ENCODE measurements at places on chromosomes 4 and X.

DNA sequence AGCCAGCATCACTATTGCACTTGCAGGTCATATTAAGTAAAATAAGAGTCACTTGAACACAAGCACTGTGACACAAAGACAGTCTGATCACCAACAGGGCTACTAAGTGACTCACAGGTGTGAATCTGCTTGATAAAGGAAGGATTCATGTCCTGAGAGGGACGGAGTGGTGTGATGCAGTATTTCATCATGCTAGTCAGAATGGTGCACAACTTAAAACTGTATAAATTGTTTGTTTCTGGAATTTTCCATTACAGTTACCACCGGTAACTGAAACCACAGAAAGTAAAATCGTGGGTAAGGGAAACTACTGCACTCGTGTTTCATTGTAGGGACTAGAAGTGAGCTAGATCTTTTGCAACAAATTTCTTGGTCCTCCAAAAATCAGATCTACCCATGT lies 109.7 kb downstream of the ELOVL6 start:
- no peak for DNase-seq

DNA sequence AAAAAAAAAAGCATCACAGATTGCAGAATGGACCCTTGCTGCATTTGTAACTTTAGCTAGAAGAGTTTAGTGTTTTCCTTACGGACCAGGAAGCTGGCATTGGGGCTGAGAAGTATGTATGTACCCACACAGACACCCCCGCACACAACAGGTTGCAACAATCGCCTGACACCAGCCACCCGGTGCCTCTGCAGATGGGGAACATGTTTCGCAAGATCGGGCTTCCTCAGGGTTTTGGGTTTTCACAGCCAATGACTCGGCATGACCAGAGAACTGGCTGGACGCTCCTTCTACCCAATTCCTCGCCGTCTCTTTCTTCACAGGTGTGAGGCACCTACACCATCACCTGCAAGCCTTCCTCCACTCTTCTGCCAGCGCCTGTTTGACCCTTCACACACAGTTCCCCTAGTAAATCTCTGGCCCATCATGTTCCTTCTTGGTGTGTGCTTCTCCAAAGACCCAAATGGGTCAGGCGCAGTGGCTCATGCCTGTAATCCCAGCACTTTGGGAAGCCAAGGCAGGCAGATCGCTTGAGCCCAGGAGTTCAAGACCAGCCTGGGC lies 70.4 kb downstream of the DHRSX start:
- DNase-seq = no peak

GRCh38 chr4:165698272-165698671 lies 174.8 kb upstream of the TLL1 start:
- no peak for DNase-seq

GRCh38 chrX:9829308-9830267 lies 43.4 kb downstream of the SHROOM2 start:
- DNase-seq = no peak

GRCh38 chrX:133574716-133575115 lies 159.4 kb upstream of the GPC4 start:
- DNase-seq = no peak

GRCh38 chrX:56366901-56367300 lies 134.7 kb downstream of the KLF8 start:
- no peak for DNase-seq

DNA sequence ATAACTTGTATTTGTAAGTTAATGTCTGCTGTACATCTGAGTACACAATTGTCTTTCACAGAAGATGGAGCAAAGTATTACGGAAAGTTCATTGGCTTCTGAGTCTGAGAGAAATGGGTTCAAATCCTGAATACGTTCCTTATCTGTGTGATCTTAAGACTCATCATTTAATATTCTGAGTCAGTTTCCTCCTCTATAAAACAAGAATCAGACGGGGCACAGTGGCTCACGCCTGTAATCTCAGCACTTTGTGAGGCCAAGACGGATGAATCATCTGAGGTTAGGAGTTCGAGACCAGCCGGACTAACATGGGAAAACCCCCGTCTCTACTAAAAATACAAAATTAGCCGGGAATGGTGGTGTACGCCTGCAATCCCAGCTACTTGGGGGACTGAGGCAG lies 57.8 kb downstream of the APBB2 start:
- no peak for DNase-seq

DNA sequence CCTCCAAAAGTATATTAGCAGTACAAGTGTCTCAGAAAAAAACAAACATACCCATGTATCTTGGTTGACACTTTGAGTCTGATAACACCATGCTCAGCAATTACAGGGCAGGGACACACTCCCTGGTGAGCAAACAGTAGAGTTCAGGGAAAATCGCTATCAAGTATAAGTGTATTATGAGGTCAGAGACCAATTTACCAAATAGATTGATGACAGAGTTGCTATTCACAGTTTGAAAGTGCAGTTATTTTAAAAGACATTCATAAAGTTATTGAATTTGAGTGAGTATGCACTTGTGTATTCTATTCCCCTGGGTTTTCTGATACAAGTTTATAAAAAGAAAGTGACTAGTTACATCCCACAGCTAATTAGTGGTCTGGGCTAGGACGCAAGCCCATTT lies 10.2 kb upstream of the LONRF3 start:
- DNase-seq = no peak

- DNase-seq = no peak
These were observed 241.3 kb downstream of the C4orf33 start for GRCh38 chr4:129337228-129337620.

- DNase-seq = no peak
These were observed 242.4 kb downstream of the ARHGAP24 start for GRCh38 chr4:85717351-85717750.

- DNase-seq = no peak
These were observed 172.7 kb upstream of the FRG1 start for GRCh38 chr4:189767941-189768340.

- no peak for DNase-seq
These were observed 19.2 kb downstream of the OTC start for GRCh38 chrX:38371641-38372040.

- no peak for DNase-seq
These were observed 108.6 kb downstream of the SMIM20 start for GRCh38 chr4:26022346-26023202.

DNA sequence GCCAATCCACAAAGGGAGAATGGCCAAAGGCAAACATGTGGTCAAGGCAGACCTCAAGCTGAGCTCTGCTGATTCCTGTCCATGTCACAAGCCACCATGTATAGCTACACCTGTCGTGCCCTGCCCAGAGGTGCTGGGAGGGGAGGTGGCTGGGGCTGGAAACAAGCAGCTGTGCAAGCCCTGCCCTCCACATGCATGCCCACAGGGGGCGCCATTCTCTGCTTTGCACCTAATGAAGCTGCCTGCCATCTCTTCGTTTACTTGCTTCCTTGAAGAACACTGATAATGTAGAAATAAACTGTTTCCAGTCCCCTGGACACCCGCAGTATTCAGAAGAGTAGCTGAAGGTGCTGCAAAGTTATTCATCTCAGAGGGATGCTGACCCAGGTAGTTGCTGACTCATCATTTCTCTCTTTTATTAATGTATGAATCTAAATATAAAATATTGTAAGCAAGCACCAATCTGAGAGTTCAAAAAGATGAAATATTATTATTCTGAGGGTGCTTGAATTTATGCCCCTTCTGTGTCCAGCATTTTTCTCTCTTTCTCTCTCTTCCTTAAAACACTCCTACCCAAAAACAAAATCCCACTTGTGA lies 278.6 kb downstream of the ADGRA3 start:
- no peak for DNase-seq

- no peak for DNase-seq
These were observed 102.8 kb downstream of the KDM6A start for GRCh38 chrX:44975666-44976263.

GRCh38 chrX:133911825-133912495 lies 73.4 kb downstream of the GPC3 start:
- DNase-seq = no peak

DNA sequence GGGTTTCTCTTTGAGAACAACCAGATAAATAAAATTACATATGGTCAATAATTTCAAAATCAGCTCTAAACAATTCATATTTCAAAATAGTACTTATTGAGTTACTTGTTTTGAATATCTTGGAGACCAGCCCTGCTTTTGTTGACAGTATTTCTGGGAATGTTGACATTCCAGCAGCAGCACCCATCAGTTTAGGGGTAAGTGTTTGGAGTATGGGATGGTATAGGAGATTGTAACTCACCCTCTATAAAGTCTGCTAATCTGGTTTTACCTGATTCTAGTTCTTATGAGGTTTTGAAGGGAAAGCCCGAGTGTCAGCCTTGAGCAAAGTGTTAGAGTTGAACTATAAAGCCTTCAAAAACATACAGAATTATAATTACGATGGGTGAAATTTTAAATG lies 139.2 kb upstream of the ANKRD50 start:
- DNase-seq = no peak

GRCh38 chr4:57270346-57270745 lies 160.2 kb upstream of the IGFBP7 start:
- DNase-seq = no peak

GRCh38 chrX:43557792-43558191 lies 98.3 kb upstream of the MAOA start:
- DNase-seq = no peak

DNA sequence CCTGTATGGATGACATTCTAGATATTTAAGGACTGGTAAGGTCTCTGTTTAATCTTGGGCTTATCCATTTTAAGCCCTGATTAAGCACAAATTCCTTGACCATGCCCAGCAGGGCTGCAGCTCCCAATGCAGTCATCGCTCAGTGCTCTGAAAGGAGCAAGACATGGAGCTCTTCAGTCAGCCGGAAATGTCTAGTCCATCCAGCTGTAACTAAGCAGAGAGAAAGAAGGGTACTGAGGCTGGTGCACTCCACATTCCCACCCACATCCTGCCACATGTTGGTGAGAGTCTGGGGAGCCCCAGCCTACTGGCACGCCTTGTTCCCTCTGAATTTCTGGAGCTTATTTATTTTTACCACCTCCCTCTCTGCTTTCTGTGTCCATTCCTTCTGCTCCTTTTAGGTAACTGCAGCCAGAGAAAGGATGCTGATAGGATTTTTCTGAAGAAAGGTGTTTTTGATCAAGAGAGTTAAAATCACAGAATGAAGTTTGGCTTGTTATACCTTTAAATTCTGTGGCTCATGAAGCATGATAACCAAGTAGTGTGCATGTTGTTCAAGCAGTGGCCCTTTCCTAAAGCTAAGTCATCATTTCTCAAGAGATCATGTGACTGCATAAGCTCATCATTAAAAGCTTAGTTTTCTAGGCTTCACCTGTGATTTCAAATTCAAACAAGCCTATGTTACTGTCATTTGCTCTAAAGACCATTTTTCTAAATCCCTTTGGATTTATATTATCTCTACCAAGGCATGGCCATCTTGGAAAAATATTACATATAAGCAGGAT lies 74.0 kb downstream of the GALNT7 start:
- no peak for DNase-seq

DNA sequence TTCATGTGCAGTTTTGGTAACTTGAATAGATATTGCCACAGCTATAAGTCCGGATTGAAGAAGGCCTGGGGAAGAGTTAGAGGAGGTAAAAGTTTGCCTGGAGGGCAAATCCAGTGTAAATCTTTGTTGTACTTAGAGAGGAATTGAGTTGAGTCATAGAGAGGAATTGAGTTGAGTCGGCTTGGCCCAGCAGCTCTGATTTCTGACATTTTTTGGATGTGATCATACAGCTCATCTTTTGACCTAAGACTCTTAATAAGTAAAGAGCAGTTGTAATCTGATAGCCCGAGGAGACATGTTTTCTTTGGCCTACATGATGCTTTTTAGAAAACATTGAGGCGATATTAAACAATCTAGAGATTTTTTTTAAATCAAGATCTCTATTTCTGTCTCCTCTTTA lies 3.9 kb downstream of the KIT start:
- DNase-seq = no peak

GRCh38 chrX:40474205-40474626 lies 106.6 kb upstream of the ATP6AP2 start:
- DNase-seq = no peak

DNA sequence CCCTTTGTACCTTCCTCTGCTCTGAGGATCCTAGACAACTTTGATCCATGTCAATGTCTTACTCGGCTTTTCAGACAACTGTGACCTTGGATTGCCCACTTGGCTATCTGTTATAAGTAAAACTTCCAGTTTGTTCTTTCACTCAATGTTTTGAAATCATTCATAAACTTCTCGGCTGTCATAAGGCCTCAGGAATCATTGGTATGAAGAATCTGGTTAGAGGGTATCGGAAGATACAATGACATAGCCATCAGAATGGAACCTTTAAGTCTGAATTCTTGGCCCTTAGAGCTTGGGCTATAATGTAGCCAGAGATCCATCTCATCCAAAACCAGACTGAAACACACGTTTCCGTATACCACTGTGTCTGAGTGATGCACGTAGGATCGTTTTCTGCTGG lies 59.0 kb upstream of the WDR1 start:
- DNase-seq = no peak

GRCh38 chrX:15382813-15383212 lies 1.4 kb downstream of the VEGFD start:
- DNase-seq = no peak

DNA sequence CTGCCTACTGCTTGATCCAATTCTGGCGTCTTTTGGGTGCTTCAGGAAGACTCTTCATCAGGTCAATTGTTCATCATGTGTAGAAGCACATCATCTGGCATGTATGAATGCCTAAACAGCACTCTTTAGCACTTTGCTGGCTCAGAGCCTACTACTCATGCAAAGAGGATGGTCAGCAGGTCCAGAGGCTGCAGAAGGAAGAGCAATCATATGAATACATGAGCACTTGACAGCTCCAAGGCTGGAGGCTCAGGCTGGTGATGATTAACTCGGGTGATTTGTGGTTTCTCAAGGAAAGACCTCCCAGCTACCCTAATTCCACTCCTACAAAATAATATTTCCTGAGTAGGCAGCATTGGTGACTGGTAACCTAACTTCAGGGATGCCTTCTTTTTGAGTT lies 103.8 kb upstream of the CXCL13 start:
- DNase-seq = no peak

GRCh38 chrX:57933321-57933720 lies 23.1 kb upstream of the ZXDA start:
- no peak for DNase-seq

DNA sequence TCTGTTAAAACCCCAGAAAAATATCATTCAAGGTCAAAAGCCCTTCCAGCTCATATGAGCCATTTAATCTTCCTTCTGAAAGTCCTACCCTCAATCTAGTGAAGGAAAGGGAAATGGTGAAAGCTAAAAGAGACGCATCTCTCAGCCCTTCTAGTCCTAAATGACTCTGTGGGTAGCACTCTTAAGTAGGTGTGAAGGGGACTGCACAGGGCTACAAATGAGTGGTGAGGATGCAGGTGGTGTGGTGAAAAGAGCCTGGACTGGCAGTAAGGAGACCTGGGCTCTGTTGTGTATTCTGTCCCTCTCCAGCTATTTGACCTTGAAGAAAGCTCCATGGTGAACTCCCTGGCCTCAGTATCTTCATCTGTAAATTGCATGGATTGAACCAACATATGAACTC lies 671.8 kb upstream of the DIPK2B start:
- DNase-seq = no peak

DNA sequence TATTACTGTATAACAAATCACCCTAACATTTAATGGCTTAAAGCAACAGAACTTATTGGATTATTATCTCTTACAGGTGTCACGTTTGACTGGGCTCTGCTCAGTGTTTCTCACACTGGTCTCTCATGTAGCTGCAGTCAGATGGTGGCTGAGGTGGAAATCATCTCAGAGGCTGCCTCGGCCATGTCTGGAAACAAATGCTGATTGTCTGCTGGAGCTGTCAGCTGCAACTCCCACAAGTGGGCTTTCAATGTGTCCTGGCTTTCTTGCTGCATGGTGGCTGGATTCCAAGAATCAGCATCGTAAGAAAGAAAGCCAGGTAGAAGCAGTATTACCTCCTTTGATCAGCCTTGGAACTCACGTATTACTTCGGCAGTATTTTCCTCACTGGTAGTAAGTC lies 277.6 kb downstream of the SPANXN1 start:
- DNase-seq = no peak

Data from activated gamma-delta T cell (primary cell).